ENCODE measurements at places on chromosomes 5 and 9. TPM values are rescaled to one million over a fixed set of nuclear protein-coding genes. Genes with fewer than 3 reads are reported as not detected.

DNA sequence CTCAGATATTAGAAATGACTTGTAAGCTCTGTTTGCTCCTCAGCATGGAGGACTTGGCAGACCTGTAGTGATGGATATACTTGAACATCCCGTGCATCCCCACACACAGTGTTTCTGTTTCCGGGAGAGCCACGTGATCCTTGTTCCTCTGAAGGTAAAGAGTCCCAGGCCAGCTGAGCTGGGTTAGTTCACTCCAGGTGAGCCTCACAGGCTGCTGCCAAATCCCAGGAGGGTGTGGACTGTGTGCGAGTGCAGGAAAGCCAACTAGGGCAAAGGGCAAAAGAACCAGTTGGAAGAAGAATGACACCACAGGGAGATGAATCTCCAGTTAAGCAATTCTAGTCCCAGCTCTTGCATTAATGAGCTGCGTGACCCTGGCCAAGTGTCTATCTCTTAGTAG lies 10.4 kb upstream of the TOMM5 start:
- peak; percentile 89 for DNase-seq

GRCh38 chr9:131405428-131405827 lies 11.5 kb downstream of the PRRC2B start:
- DNase-seq: peak; percentile 81

GRCh38 chr5:39173069-39173468 lies 46.3 kb downstream of the FYB1 start:
- no peak for DNase-seq

NR4A3 gene
- total RNA-seq: 2.7 TPM

GRCh38 chr9:95857124-95857523 lies 18.4 kb upstream of the ERCC6L2 start:
- no peak for DNase-seq

GOLGA1 gene
- 20.5 TPM for total RNA-seq

- DNase-seq: no peak
These were observed at the start of gene SHISAL2B for GRCh38 chr5:64690417-64691151. Gene SHISAL2B, plus strand, starts transcription at chr5:64690503. Its CDS starts 121 bp downstream, at chr5:64690624.

ELL2 gene
- total RNA-seq: 39.2 TPM

DNA sequence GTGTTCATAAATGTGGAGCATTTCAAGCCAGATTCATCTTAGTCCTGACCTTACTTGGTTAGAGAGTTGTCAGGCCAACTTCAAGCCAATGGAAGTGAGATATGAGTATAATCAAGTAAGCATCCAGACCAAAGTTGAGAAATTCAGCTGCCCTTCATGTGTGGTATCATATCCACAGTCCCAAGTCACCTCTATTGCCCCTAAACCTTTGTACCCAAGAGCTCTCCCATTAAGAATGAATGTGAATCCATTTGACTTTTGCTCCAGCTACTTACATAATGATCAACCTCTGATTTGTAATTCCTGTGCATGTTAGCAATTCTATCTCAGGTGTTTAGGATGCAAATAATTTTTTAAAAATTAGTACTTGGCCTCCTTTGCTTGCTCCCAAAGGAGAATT lies 342.7 kb downstream of the ADGRV1 start:
- DNase-seq: no peak

DNA sequence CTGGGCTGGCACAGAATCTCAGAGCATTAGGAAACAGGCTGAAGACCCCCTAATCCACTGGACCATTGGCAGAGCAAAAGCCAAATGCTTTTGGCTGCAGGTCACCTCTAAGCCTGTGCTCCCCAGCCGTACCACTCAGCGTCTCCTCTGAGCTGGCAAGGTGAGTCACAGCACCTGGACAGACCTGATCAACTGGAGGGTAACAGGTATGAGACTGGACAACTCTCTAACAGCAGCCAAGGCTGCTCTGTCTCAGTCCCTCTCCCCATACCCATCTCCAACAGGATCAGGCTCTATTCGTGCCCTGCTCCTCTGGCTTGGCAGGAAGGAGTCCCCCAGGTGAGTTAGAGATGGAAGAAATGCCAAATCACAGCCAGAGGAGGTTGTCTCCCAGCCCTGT lies 4.7 kb downstream of the GOLGA2 start:
- DNase-seq: no peak

- no peak for DNase-seq
These were observed 48.7 kb downstream of the SLC36A1 start for GRCh38 chr5:151496041-151496484.

DNA sequence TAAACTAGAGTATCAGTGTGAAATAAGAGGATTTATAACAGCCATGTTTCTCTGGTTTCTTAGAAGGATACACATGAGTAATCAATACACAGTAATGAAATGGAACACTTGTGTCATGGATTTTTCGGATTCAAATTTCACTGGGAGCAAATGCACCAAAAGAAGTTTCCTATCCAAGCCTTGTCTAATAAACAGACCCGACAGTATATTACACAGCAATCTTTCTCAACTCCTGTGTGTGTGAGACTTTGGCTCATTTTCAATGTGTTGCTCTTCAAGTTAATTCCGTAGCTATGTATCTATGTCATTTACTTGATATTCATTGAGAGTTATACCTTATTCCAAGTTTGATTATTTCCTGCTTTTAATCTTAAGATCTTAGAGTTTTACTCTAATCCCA lies 930.2 kb downstream of the MAT2B start:
- DNase-seq: no peak

N4BP3 gene
- 1.6 TPM for total RNA-seq

DNA sequence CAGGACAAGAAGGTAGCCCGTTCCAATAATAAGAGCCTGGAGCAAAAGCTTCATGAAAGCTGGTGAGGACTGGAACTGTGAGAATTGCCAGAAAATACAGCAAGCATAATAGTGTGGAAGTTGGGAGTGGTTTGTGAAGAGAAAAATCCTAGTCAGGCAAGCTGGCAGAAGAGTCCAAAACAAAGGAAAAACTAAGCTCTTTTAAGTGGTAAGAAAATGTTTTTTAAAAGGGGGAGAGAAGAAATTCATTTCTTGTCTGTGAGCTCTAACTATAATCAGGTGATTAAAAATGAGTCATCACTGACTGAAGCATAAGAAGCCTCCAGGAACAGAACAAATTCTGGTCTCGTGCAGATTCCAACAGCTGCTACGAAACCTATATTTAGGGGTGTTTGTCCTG lies 102.6 kb downstream of the CAAP1 start:
- DNase-seq: no peak

DNA sequence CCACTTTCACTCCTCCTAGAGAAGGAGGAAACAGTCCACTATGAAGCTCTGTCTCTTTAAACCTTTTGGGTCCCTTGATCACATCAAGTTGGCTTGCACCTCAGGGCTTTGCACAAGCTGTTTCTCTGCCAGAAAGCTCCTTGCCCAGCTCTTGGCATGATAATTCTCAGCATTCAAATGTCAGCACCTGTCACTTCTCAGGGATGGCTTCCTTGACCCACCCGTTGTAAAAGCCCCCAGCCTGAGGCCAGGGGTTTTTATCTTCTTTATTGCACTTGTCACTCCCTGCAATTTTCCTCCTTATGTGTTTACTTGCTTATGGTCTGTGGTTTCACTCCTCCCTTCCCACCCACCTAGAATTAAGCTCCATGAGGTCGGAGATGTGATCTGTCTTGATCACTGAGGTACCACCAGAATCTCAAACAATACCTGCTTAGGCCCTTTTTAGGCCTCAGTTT lies 200.7 kb upstream of the TBC1D2 start:
- DNase-seq: no peak

- no peak for DNase-seq
These were observed 21.9 kb downstream of the MOCS2 start for GRCh38 chr5:53087621-53088121.

GRCh38 chr9:16029046-16029615 lies 476.3 kb downstream of the CCDC171 start:
- no peak for DNase-seq
